M059J (cell line): ENCODE measurements at places on chromosomes 7 and 10. TPM values are rescaled to one million over a fixed set of nuclear protein-coding genes. Genes with fewer than 3 reads are reported as not detected.
A peak's percentile ranks its signal among the peaks of the same experiment; 100 is the strongest.

DNA sequence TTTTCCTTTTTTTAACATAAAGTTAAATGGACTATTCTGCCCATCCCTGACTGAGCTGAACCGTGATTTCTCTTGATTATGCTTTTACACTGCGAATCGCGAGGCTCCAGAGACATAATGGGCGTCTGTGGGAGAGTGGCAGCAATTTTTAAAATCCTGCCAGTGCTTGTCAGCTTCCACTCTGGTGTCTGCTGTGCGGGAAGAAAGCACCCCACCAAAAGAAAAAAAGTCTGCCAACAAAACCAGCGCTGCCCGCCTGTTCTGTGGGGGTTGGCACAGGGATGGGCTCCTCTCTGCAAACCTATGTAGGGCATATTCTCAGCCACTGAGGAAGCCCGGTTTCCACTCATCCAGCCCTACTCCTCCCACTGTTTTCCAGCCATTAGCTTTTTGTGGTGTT is 592.3 kb upstream of the GALNT17 start:
- no peak for DNase-seq

Gene KIF11
- 35.0 and 56.1 TPM in 2 replicates for total RNA-seq

DNA sequence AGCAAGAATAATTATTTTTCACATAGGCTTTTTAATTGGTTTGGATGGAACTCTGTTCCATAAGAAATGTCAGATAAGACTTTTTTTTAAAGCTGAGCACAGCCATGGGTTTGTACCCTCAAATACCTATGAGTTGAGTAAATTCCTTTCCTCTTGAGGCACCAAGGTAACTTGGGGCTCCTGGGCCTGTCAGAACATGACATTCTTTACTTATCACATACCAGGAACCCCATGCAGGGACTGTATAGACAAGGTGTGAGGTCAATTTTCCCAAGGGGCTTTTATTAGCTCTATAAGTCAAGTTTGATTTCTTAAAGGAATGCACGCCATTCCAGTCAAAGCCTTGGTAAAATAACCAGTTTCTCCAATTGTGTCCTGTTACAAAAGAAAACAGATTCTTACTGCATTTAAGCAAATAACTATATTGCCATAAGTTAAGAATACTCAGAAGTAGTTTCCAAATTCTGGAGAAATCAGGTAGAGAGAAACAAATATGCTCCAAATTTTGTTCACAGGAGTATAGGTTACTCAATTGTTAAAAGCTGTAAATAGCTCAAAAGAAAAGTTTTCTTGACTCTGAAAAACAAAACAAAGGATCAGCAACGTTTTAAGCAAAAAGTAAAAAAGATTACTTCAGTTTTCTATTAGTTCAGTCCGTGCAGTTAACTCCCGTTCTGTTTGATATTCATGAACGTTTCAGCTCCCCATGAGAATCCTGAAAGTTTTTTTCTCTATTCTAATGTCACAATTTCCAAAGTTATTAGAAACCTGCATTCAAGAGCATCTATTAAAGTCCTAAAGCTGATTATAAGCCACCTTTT is 167.5 kb upstream of the NAMPT start:
- no peak for DNase-seq

Gene SAP25
- total RNA-seq, result not detected in 2 replicates

DNA sequence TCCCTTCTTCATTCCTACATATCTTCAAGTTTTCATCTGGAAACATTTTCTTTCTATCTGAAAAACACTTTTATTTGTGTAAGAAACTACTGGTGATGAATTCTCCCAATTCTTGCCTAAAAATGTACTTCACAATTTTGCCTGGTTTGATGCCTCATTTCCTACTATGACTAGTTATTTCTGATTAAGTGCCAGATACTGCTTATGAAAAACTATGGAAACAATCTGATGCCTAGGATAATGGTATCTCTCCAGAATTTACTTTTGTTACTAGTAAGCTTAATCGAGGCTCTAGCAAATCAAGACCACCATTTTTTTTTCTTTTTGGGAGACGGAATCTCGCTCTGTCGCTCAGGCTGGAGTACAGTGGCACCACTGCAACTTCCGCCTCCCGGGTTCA is 31.3 kb downstream of the CACUL1 start:
- DNase-seq, result peak; percentile 17

GRCh38 chr7:27389496-27389895 is 146.9 kb downstream of the EVX1 start:
- DNase-seq, result no peak
